ENCODE measurements at places on chromosomes 13 and 19. TPM values are rescaled to one million over a fixed set of nuclear protein-coding genes. Genes with fewer than 3 reads are reported as not detected.

The CGB3 gene
- 0.38 TPM for total RNA-seq

The DUXA gene
- not detected for total RNA-seq

The ANKLE1 gene
- 0.50 TPM for total RNA-seq

The FCER2 gene
- total RNA-seq = not detected

The CFAP97D2 gene
- not detected for total RNA-seq

The LMTK3 gene
- total RNA-seq = 5.3 TPM

The ZNF729 gene
- total RNA-seq = not detected

The SUCLA2 gene
- 29.2 TPM for total RNA-seq

The MAB21L1 gene
- total RNA-seq = not detected

The PSG2 gene
- total RNA-seq = not detected
